ENCODE measurements at places on chromosomes 1 and 21. TPM values are rescaled to one million over a fixed set of nuclear protein-coding genes. Genes with fewer than 3 reads are reported as not detected.

DNA sequence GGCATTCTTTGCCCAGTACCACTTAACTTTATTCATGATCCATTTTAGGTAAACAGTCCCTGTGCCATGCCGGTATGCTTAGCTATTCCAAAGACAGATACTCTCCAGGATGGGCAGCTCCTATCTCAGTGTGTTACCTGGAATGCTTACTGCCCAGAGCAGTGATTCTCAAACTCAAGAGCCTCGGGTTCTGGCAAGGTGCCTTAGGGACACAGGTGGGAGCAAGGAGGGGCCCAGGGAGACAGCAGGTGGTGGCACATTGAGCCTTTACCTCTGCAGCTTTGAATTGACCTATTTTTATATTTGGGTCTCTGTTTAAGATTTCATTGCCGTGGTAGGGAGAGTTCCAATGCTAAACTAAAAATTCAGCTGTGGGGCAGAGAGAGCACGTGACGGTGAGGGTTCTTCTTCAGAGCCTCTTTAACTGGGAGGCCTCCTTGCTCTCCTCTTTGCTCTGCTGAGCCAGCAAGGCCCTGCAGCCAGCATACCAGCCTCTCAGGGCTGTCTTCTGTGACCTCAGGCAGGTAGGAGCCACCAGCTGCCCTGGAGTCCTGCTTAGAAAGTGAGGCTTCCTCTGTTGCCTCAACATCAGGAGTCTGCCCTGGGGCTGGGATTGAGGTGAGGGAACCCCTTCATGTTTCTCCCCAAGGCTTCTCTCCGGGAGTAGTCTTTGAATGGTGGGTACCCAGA is 20.2 kb downstream of the PHGDH start:
- DNase-seq = no peak

DNA sequence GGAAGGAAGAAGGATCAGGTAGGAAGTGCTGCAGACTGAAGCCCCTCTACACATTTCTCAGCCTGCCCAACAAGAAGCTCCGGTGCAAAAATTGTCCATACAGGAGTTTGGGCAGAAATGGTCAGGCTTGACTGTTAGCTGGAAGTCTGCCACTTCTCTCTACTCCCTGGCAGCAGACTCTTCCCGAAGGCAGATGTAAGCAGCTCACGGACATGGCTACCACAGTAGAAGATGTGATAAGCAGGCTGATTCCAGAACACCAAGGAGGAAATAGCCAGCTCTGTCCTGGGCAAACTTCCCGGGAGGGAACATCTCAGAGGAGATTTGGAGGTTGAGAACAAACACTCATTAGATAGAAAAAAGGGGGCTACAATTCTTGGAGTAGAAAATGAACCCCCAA is 52.6 kb downstream of the TRABD2B start:
- no peak for DNase-seq

DNA sequence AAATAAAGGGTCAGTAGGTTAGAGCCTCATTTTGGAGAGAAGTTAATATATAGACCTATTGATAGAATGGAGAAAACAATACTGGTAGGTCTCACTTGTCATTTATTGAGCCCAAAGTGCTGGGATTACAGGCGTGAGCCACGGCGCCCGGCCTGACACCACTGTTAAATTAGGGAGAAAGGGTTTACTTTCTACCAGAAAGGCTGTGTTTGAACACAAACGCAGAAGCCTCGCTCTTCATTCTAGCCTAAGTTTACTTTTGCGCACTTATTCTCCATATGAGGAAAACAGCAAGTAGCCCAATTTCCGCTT is 710 bp upstream of the PRPF3 start:
- DNase-seq = no peak

GRCh38 chr1:99385852-99386251 is 121.6 kb downstream of the PLPPR4 start:
- DNase-seq = no peak

GRCh38 chr1:41935226-41935625 is 16.5 kb upstream of the HIVEP3 start:
- no peak for DNase-seq

GRCh38 chr21:23639721-23640120 is 1967.6 kb downstream of the MRPL39 start:
- no peak for DNase-seq

- no peak for DNase-seq
These were observed 1240.7 kb downstream of the BRINP3 start for GRCh38 chr1:189237008-189237407.

GRCh38 chr1:32954168-32954567 is 10.4 kb downstream of the RNF19B start:
- no peak for DNase-seq

Gene KRTAP19-2
- polyA plus RNA-seq = not detected

Gene GCSAML
- 0.44 TPM for polyA plus RNA-seq

Gene PRKAA2
- 23.0 TPM for polyA plus RNA-seq

Gene BNIPL
- polyA plus RNA-seq = 2.7 TPM

Gene TRABD2B
- 28.0 TPM for polyA plus RNA-seq

Gene COL6A1
- 308 TPM for polyA plus RNA-seq
